D721Med (cell line): ENCODE measurements at places on chromosomes 13 and 19.

GRCh38 chr13:23381866-23382265 lies 51.6 kb downstream of the SACS start:
- no peak for DNase-seq

GRCh38 chr13:22517544-22517943 lies 663.2 kb upstream of the SGCG start:
- DNase-seq, result no peak

- DNase-seq, result no peak
These were observed 39.1 kb downstream of the SLC7A9 start for GRCh38 chr19:32830231-32831014.

DNA sequence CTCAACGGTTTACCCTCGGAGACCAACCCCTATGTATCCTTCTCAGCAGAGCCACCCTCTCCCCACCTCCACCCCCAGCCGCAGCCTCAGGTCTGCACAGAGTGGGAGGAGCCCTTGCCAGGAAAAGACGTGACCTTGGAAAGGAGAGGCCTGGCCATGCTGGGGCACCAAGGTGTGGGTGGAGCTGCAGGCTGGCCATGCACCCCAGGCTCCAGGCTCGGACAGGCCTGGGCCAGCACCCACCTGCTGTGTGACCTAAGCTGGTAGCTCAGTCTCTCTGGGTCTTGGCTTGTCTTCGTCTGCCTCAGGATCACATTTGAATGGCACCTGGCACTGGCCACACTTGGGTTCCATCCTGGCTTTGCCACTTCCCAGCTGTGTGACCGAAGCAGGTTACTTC lies 29.5 kb downstream of the CCDC8 start:
- DNase-seq, result no peak

DNA sequence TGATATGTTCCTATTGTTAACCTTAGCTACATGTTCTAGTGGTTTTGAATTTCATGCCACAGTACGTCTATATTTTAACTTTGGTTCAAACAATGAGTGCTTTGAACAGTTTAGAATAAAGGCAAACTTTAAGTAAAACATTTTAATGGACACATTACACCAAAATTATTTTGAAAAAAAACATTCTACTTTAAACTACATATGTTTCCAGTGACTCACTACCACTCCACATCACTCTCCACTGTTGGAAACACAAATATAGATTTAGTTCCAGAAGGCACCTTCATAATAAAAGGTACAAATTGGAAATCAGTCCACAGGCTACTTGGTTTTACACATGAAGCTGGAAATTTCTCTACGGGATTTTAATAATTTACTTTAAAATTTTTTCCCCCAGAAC lies 373.5 kb downstream of the MYO16 start:
- DNase-seq, result no peak

DNA sequence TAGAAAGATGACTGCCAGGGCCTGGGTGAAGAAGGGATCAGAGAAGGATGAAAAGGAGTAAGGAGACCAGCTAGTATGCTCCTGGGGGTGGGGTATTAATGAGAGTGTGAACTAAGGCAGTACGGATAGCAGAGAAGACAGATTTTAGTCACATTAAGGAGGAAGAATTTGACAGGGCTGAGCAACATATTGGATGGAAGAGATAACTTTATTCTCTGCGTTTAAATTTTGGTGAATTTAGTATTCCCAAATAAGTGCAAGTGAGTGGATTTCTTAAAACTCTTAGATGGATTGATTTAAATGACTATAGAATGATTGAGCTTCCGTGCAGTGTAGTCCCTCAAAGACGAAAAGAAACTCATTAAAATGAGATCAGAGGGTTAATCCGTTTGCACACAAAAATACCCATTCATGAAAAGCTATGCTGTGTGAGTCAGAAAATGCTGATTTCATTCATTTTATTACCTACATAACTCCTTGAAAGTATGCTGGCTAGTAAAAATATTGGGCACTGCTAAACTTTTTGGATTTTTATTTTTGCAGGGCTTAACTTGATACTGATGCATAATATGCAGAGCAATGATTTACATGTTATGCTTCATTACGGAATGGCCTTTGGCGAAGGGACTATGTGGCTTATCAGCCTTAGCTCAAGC lies 54.1 kb downstream of the WDFY2 start:
- no peak for DNase-seq

GRCh38 chr13:111005364-111005763 lies 90.5 kb upstream of the ANKRD10 start:
- no peak for DNase-seq

- DNase-seq, result peak; percentile 99
These were observed at the start of gene WDR18 for GRCh38 chr19:984165-984967. WDR18 (plus strand) TSS chr19:984345; CDS start chr19:984354, 9 bp downstream.

DNA sequence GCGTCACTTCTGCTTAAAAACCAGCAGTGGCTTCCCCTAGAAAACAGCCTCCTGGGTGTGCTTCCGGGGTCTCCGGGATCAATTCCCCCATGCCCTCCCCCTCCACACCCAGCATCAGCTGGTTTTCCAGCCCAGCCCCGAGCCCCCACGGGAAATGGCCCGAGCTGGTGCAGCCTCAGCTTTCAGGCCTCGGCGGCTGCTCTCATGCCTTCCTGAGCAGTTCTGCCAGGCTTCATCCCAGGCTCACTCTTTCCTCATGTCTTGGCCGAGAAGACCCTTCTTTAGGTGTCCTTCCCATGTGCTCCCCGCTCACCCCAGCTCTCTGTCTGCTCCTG lies 103.1 kb upstream of the RNF113B start:
- DNase-seq, result no peak

- DNase-seq, result no peak
These were observed 4.4 kb upstream of the SHC2 start for GRCh38 chr19:465056-465816.

GRCh38 chr13:97226788-97227627 lies 4.9 kb downstream of the MBNL2 start:
- no peak for DNase-seq

DNA sequence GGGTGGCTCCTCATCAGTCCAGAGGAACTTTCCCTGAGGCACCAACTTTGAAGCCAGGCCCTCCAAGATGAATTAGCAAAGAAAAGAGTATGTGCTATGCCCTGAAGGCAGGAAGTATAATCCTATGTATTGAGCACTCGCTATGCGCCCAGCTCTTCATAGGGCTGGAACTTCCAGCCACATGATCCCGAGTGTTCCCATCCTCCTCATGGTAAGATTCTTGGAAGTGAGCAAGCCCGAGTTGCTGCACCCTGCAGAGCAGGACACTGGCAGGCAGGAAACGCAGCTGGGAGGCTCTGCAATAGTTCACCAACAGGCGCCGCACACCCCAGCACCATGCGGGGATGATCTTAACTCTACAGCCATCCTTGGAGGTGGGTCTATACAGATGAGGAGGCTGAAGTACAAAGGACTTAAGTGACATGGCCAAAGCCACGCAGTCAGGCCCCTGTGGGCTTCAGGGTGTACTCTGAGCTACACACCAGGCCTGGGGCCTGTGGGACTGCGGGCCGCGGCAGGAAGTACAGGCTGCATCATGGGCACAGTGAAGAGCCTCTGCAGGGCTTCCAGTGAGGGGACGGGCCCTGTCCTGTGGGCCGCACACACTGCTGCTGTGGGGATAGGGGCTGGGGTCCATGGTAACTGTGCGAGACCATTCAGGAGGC lies 25.1 kb downstream of the C19orf47 start:
- no peak for DNase-seq

- no peak for DNase-seq
These were observed 248.0 kb upstream of the MAB21L1 start for GRCh38 chr13:35724446-35724845.

- no peak for DNase-seq
These were observed 626.1 kb downstream of the DACH1 start for GRCh38 chr13:71240911-71241310.
